ENCODE measurements at places on chromosomes 11 and 22.

- no peak for DNase-seq
These were observed 20.2 kb downstream of the FADS3 start for GRCh38 chr11:61871158-61871597.

GRCh38 chr11:708511-708910, 2.5 kb downstream of the EPS8L2 start:
- no peak for DNase-seq

GRCh38 chr22:32082331-32082730, 39.3 kb downstream of the SLC5A1 start:
- no peak for DNase-seq

- no peak for DNase-seq
These were observed 31.9 kb downstream of the IL18BP start for GRCh38 chr11:72030472-72031045.

DNA sequence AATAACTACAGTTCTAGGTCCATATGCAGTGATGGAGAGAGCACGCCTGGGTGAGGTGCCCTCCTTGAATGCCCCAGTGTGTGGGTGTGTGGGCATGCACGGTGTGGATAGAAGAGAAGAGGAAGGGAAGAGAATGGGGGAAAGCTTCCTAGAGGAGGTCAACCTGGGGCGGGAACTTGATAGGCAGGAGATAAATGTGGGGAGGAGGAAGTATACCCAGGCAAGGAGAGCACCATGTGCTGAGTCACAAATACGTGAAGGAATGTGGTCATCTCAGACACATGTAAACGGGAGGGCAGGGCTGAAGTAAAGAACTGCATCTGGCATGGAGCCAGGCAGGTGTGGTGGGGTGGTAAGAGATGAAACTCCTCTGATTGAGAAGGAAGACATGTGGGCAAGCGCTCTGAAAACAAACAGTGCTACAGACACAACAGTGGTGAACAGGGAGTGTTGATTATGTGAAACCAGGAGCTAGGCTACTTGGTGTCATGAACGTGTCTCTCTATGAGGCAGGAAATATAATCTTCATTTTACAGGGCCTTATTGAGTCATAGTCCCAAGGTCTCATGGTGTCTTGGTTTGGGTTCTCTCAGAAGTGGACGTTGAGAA, 61.5 kb upstream of the EED start:
- no peak for DNase-seq

GRCh38 chr11:79363861-79364378, 76.9 kb downstream of the TENM4 start:
- no peak for DNase-seq

DNA sequence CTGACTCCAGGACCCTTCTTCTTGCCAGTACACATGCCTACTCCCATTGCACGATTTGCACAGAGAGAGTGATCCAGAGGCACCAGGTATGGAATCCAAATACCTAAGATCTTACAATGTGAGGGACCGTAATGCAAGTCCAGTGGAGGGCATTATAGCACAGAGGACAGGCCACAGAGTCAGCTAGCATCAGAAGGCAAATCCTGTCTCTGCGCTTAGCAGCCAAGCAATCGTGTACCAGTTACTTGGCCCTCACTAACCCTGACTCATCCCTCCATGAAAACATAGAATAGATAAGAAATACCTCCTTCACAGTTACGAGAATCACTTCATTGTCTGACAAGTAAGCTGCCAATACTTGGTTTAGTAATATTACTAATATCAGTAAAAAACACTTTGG, 69.7 kb upstream of the SLC6A5 start:
- DNase-seq, result no peak

GRCh38 chr22:17303441-17303839, 65.8 kb upstream of the CECR2 start:
- no peak for DNase-seq
